Pulmonary artery endothelial cell (primary cell): ENCODE measurements at places on chromosomes 13 and 19. TPM values are rescaled to one million over a fixed set of nuclear protein-coding genes. Genes with fewer than 3 reads are reported as not detected.

- no peak for DNase-seq
Measured at GRCh38 chr13:93450191-93450621, 223.6 kb downstream of the GPC6 start.

GRCh38 chr13:73065665-73066340 lies 7.0 kb downstream of the KLF5 start:
- no peak for DNase-seq

AMER2 gene
- not detected in 2 replicates for total RNA-seq

- DNase-seq = no peak
Measured at GRCh38 chr19:47225746-47226425, 5.1 kb downstream of the BBC3 start.

DNA sequence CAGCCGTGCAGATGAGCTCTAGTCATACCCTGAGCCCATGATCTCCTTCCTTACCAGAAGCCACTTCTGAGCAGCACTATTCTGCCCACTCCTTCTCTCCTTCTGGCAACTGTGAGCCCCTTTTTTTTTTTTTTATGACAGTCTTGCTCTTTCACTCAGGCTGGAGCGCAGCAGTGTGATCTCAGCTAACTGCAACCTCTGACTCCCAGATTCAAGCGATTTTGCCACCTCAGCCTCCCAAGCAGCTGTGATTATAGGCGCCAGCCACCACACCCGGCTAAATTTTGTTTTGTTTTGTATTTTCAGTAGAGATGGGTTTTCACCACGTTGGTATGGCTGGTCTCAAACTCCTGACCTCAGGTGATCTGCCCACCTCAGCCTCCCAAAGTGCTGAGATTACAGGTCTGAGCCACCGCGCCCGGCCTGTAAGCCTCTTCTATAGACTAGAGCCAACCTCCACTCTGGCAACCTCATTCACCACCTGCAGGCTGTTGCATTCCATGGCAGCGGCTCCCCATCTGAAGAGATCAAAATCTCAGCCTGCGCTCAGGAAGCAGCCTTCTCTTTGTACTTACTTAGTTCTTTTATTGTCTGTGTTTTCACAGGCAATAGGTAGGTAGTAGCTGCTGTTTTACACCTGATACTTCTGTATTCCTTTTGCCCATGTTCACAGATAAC lies 34.8 kb upstream of the NDFIP2 start:
- no peak for DNase-seq

BTBD2 gene
- total RNA-seq = 52.9 and 61.7 TPM in 2 replicates

DNA sequence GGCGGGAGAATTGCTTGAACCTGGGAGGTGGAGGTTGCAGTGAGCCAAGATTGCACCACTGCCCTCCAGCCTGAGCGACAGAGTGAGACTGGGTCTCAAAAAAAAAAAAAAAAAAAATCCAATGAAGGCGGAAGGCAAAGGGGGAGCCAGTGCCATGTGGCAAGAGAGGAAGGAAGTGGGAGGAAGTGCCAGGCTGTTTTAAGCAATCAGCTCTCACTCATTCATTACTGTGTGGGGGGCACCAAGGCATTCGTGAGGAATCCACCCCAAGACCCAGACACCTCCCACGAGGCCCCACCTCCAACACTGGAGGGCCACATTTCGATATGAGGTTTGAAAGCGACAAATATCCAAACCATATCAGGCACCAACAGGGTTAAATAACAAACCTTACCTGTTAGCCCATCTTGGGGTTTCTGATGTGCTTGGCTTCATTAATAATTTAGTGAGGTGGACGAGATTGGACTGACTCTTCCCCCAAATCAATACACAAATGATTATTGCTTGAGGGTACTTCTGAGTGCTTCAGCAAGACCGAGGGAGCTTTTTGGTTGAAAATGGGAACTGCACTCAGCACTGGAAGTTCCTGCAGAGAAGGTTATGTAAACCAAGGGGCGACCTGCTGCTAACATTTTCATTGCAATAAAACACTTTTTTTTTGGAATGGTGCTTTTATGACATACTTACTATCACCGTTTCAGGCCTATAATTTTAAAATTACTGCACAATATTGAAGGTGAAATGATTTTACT lies 7.5 kb upstream of the LRP3 start:
- no peak for DNase-seq

- DNase-seq = no peak
Measured at GRCh38 chr19:31356587-31357314, 7.5 kb upstream of the TSHZ3 start.

DNA sequence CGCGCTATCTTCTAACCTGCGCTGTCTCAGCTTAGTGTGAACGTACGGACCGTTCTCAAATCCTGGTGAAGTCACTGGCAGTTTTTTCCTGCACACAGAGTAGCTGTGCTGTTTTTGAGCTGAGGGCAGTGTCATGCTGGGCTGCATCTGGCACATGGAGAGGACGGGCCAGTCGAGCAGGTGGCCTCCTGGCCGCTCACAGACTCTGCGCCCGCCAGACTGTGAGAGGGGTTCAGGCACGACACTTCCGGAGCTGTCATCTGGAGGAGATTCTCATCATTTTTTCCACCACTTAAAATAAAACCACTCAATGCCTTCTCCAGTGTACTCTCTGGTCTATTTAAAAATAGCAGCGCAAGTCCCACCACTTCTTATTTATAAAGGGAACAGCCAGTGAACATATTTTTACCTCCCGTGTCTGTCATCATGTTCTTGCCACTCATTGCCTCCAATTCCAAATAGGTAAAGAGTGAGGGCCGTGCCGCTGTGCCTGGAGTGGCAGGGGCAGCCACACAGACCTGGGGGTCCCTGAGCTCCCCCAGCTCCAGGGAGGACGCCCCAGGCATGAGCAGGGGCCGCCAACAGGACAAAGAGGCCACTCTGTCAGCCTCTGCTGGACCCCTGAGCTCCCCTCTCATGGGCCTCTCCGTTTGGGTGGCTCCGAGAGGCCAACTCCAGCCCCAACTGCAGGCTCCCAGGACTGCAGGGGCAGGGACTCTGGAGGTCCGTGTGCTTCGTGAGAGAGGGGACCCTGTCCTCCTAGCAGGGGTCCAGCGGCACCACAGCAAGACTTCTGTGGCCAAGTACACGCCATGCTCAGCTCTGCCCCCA lies 36.9 kb upstream of the GRTP1 start:
- no peak for DNase-seq

DNA sequence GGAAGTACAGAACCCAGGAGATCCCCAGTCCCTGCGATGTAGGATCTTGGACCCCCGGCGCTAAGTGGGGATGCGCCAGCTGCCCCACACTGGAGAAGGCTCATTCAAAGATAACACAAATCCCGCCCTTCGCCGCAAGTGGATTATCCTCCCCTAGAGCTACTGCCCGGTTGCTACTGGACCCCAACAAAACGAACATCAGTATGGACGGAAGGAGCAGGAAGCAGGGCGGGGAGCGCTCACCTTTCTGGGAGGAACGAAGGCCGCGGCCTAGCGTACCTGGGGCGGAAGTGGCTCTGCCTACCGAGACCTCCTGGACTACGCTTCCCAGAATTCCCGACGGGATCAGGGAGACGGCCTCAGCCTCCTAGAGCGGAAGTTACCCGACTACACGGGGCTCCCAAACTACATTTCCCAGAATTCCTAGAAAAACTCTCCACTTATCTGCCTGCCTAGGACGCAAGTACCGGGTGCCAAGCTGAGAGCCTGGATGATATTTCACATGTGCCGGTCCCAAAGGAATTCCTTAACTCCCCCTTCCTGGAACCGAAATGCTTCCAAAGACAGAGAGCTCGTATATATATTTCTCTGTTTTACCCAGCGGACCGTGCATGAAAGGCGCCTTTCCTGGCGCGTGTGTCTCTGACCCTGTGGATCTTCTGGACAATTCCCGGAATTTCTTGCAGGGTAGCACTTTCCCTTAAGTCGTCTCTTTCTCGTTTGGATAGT lies at the start of gene ZNF112:
ZNF112 (minus strand) TSS at position 298 of the 729 bp plus-strand sequence. CDS start 16,141 bp downstream, outside the sequence.
- peak; percentile 67 for DNase-seq

IGFL4 gene
- total RNA-seq = 0.07 TPM in 1 of 2 replicates, not detected in the other

DNA sequence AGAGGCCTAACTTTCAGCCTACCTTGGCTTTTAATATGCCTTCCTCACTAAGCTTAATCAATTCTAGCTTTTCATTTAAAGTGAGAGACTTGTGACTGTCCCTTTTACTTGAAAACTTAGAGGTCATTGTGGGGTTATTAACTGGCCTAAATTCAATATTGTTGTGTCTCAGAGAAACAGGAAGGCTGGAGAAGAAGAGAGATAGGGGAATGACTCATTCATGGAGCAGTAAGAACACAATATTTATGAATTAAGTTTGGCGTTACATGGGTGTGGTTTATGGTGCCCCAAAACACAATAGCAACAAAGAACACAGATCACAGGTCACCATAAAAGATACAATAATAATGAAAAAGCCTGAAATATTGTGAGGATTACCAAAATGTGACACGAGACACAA lies 612.1 kb downstream of the TBC1D4 start:
- DNase-seq = peak; percentile 43

FSD1 gene
- 23.6 and 27.8 TPM in 2 replicates for total RNA-seq

ZNF154 gene
- 0.92 and 6.0 TPM in 2 replicates for total RNA-seq

EBI3 gene
- total RNA-seq = 0.28 and 0.40 TPM in 2 replicates

DNA sequence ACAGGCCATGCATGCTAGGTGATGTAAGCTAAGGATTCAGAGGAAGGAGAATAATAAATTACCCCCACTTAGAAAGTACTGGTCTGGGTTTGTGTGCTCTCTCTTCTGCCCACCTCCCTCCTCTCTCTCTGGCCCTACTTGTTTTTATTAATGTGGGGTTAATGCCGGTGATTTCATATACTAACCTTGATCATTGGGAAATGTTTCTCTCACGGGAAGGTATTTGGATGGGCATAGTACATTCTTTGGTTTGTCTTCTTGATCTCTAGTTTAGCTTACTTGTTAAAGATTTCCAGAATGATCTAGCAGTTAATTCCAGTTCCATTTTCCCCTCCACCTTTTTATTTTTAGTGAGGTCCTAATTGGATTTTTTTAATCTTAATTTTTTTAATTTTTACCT lies 24.6 kb downstream of the ARHGAP35 start:
- DNase-seq = no peak

DNA sequence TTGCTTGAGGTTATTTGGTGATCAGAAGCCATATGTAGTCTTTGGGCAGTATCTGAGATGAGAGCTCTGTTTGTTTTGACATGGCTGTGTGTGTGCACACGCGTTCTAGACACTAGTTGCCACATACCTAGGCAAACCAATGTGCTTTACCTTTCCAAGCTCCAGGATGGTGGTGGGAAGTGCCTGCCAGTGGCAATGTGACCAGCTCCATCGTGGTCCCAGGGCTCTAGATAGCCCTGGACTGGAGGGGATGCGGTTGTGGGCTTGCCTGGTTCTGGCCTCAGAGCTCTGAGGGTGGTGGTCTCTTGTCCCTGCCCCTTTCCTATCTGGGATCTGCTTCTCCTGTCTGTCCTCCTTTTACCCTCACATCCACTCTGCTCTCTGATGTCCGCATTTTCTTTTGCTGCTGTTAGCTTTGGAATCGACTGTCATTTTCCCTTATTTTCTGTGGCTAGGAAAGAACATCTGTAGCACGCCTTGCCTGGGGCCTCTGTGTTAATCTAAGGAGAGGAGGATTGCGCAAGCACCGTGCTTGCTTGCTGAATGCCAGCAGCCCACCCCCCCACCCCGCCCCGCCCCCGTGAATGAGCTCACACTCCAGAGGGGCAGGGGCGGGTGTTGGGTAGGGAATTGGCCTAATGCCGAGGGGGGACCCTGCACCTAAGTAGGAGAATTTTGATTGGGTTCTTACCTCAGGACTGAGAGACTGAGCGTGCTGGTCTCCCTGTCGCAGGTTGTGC lies 89.5 kb downstream of the ARHGEF7 start:
- DNase-seq = no peak

DNA sequence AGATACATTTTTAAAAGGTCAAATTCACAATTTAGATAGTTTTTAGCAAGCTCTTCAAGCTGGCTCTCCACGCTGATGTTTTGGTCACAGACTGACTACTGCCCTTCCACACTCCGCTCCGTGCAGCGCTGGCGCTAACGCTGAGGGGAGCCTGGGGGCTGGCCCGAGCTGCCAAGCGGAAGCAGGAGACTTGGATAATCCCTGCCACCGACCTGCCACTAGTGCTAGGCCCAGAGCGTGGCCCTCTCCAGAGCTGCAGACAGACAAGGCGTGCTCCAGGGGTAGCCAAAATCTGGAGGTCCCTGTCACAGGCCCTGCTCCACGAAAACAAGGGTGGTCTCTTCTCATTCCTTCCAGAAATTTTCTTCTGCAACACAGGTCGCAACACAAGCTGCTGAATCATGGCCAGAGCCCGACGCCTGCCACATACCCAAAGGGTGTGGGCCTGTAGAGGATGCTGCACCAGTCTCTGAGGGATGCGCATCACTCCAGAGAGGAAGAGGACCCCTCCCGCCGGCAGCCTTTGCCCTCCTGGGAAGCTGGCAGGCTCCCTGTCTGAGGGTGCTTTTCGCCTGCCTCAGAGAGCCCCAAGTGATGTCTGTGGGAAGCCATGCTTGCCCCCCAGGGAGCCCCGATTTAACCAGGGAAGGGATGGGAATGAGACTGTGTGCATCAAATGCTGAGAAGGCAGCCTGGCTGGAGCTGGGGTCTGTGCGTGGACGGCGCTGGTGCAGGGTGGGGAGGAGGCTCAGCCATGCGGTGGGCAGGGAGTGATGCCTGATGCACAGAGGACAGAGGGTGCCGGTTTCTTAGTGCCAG lies 21.6 kb downstream of the CAPS start:
- DNase-seq = no peak

DNA sequence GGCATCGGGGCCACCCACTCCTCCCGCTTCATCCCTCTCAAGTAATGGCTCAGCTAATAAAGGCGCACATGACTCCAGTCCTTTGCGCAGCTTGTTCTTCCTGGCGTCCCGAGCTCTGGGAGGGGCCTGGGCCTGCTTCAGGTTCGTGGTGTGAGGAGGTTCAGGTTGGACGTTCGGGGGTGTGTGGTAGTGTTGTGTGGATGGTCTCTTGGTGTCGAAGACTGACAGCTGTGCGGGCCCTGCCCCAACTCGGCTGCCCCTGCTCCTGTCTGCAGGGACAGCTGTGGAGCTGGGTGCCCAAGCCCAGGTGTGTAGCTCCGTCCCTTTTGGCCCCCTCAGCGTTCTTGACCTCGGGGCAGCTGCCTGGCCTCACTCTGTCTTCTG lies 2.2 kb downstream of the RPS15 start:
- no peak for DNase-seq

DNA sequence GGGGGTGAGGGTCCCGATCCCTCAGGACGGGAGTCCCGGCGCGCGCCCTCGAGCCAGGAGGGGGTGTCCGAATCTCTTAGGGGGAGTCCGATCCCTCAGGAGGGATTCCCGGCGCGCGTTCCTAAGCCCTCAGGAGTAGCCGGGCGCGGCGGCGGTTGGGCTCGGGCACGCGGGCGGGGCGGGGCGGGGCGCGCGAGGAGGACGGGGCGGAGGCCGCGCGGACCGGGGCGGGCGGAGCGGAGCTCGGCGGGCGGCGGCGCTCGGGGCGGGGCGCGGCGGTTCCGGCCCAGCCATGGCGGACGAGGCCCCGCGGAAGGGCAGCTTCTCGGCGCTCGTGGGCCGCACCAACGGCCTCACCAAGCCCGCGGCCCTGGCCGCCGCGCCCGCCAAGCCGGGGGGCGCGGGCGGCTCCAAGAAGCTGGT lies at the start of gene CUL4A:
CUL4A (plus strand) TSS at position 278 of the 423 bp plus-strand sequence; CDS start at position 293, 15 bp downstream.
- no peak for DNase-seq

GRCh38 chr19:53596056-53596455 lies 35.7 kb upstream of the DPRX start:
- no peak for DNase-seq

GRCh38 chr13:59747529-59747928 lies 416.2 kb downstream of the DIAPH3 start:
- DNase-seq = no peak
